Activated T-cell treated with anti-CD3 and anti-CD28 coated beads for 48 hours (primary cell): ENCODE measurements at places on chromosomes 3 and 15.

DNA sequence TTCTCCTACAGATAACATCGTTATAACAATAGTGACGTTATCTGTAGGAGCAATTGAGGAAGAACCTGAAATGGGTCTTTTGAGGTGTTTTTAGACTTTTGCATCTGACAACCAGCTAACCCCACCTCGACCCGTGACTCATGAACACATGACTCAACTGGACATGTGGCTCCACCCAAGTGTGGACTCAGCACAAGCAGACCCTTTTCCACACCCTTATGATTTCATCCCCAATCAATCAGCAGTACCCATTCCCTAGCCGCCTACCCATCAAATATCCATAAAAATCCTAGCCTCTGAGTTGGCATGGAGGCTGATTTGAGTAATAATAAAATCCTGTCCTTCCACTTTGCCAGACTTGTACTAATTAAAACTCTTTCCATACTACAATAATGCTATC is 255.4 kb downstream of the ARPP21 start:
- no peak for DNase-seq

GRCh38 chr3:174495928-174496327 is 363.2 kb upstream of the NAALADL2 start:
- no peak for DNase-seq

DNA sequence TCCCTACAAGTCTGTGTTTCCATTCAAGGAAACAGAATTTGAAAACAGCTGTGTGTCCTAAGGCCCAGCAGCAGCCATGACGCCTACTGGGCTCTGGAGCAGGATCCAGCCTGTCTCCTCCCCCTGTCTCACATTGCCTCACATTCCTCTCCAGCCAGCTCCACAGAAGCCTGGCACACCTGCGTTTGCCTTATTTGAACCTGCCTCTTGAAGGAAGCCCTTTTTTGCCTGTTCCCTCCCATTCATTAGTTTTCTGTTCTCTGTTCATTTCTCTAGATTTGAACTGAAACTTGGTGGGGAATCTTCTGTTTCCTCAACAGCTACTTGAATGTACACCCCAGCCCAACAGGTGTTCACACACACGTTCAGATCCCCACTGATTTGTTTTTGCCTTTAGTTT is 890.5 kb downstream of the TUSC7 start:
- DNase-seq: no peak

GRCh38 chr15:85097725-85098124 is 116.1 kb downstream of the PDE8A start:
- no peak for DNase-seq

DNA sequence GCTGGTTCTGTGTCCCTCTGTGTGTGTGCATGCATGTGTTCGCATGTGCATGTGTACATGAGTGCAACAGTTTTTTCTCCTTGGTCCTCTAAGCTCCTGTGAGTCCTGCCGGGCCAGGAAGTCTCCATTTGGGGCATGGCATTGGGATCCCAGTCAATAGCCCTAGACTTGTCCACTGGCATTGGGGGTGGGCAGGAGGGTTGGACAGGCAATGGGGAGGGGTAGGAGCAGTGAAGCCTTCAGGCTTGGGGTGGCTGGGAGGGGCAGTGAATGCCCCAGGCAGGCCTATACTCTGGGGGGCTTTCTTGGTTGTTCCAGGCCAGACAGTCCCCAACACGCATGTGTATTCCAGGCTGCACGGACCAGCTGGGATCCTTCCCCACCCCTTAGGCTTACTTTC is 15.6 kb upstream of the C15orf39 start:
- DNase-seq: no peak

DNA sequence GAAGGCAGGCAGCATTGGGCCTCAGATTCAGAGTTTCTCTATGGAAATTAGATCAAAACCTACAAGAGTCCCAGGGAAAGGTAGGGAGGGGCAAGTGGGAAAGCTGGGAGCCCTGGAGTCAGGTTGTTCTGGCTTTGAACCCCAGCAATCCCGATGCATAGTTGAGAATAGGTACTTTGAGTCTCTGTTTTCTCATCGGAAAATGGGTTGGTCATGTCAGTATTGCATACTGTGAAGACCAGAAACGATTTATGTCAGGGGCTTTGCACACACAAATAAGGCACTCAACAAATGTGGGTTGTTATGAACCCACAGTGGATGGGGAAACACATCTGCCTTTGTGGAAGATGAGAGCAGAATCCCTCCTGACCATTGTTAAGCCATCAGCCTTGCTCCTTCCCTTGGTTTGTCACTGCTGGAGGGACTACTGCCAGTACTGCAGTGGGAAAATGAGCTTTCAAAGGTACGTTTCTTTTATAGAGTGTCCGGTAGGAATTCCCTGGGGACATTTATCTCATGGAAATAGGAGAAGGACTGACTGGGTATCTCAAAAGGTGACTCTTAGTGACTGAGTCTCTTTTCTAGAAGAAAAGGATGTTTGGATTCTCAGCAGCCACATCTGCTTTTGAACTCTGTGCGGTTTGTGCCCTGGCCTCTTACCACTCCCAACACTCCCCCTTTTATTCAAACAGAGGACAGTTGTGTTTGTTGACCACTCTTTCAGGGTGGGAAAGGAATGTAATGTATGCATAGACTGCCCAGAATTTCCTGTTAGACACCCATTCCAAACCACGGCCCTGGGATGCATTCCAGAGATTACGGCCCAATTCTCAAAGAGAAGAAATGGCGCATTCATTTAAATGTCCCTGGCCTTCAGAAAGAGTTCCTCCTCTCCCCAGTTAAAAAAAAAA is 54.6 kb upstream of the VILL start:
- no peak for DNase-seq

GRCh38 chr15:66706840-66707239 is 4.8 kb downstream of the SMAD6 start:
- no peak for DNase-seq

- no peak for DNase-seq
These were observed 57.2 kb downstream of the SLC41A3 start for GRCh38 chr3:126026761-126027160.
